Activated CD4-positive, alpha-beta T cell treated with anti-CD3 and anti-CD28 coated beads for 48 hours (primary cell): ENCODE measurements at places on chromosomes 12 and 14.

DNA sequence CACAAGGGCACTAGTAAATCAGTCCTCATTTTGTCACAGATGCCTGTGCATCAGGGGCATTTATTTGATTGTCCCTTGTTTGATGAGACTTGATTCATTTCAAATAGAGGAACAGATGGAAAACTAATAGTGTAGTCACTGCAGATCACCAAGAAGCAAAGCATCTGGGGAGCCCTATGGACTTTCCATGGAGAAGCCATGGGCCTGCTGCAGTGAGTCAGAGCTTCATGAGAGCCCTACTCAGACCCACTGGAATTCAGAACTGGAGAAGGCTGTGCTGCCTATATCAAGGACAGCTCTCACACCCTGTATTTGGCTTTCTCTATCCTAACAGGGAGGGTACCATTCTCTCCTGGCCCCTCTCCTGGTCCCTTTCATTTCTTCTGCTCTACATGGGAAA is 126.2 kb downstream of the GRIP1 start:
- no peak for DNase-seq

DNA sequence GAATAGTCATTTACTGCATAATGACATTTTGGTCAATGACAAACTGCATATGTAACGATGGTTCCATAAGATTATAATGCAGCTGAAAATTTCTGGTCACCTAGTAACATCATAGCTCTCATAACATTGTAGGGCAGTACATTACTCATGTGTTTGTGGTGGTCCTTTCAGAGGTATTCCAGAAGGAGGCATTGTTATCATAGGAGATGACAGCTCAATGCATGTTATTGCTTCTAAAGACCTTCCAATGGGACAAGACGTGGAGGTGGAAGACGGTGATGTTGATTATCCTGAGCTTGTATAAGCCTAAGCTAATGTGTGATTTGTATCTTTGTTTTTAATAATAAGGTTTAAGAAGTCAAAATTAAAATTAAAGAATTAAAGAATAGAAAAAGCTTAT is 43.8 kb upstream of the TSPAN11 start:
- no peak for DNase-seq

DNA sequence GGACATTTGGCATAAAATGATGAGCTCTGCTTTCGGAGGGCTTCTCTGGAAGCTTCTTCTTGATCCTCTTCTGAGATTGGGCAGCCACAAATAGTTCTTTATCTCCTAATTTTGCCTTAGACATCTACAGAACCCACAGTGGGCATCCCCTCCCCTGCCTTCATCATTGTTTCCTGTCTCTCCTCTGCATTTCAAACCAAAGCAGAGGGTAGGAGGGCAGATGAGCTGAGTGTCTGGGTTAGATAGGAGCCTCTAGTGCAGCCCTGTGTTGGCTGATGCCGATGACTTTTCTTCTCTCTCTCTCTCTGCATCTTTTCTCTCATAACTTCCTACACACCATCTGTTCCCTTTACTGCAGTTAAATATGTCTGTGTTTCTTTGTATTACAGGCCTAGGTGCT is 8.5 kb upstream of the IL26 start:
- DNase-seq: no peak

- DNase-seq: no peak
Measured at GRCh38 chr14:35576856-35577255, 42.9 kb downstream of the INSM2 start.
